ENCODE measurements at places on chromosomes 12 and 14.
A peak's percentile ranks its signal among the peaks of the same experiment; 100 is the strongest.

DNA sequence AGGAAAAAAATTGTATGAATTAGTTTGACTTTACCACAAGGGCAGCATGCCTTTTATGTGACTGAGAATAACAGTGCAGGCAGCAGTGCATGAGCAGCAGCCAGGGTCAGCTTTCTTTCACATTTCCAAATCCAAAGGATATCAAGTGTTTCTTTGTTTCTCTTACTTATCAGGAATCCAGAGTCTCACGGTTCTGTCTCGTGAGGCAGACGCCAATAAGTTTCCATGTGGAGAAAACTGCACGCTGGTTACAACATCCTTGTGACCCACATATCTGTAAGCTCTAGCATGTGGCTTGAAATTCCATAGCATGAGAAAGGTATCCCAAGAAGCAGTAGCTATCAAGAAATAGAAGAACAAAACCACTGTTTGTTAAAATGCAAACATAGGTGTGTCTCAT is 27.6 kb downstream of the GALNT4 start:
- no peak for DNase-seq

DNA sequence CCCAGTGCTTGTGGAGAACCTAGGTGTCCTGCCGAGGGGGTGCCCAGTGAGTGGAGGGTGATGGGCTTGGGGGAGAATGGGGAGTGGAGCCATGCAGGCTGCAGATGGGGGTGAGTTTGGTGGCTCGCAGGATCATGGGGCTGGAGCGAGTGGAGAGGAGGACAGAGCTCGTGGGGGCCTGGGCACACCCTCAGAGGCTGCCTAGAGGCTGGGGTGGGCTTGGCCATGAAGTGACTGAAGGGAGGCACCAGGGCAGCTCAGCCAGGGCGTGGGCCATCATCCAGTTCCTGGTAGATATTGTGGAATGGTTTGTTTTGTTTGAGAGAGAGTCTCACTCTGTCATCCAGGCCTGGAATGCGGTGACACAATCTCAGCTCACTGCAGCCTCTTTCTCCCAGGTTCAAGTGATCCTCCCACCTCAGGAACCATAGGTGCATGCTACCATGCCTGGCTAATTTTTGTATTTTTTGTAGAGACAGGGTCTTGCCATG is 43.4 kb upstream of the AMN start:
- DNase-seq = no peak

GRCh38 chr12:70784042-70784668 is 136.4 kb downstream of the PTPRR start:
- no peak for DNase-seq

GRCh38 chr12:1634590-1635191 is 5.7 kb downstream of the WNT5B start:
- DNase-seq = peak; percentile 81
